Activated CD4-positive, alpha-beta T cell treated with anti-CD3 and anti-CD28 coated beads, Interleukin-10, Interleukin-2, amounts not matched to agents 100 ng/mL and 50 ng/mL, durations not matched to agents 16 hours and 8 hours (primary cell): ENCODE measurements at places on chromosomes 3 and 15.
A peak's percentile ranks its signal among the peaks of the same experiment; 100 is the strongest.

DNA sequence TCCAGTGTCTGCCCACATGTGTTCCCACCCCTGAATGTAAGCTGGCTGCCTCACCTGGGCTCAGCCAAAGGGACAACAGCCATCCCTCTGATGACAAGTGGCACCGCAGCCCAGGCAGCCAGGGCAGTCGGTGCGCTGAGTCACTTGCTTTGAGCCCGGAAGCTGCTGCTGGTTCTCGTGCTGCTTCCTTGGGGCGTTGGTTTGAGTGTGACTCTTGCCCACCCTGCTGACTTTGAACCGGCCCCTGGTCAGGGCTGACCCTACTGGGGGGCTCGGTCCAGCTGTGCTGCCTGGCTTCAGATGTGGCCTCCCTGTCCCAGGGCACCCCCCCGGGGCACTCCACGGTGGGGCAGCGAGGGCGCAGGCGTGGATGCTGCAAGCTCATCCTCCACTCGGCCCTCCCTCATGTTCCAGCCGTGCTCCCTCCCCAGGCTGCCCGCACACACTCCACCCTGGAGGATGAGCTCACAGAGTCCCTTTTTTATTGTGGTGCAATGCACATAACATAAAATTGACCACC is 62.1 kb downstream of the EFCAB12 start:
- no peak for DNase-seq

GRCh38 chr3:43153216-43154083 is 47.6 kb upstream of the POMGNT2 start:
- no peak for DNase-seq

DNA sequence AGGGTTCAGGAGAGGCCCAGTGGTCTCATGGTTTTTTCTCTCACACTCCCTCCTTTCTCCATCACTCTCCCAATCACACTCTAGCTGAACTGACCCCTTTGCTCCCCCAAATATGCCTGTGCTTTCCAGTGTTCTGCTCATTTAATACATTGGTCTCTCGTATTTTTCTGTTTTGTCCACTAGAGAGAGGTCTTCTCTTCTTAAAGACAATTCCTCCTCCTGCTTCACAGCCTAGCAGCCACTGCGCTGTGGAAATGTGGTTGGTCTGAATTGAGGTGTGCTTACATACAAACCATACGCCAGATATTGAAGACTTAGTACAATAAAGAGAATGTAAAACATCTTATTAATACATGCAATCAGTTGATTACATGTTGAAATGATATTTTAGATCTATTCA is 60.6 kb upstream of the XCR1 start:
- DNase-seq: peak; percentile 42

GRCh38 chr3:126269354-126269753 is 87.9 kb downstream of the KLF15 start:
- no peak for DNase-seq

DNA sequence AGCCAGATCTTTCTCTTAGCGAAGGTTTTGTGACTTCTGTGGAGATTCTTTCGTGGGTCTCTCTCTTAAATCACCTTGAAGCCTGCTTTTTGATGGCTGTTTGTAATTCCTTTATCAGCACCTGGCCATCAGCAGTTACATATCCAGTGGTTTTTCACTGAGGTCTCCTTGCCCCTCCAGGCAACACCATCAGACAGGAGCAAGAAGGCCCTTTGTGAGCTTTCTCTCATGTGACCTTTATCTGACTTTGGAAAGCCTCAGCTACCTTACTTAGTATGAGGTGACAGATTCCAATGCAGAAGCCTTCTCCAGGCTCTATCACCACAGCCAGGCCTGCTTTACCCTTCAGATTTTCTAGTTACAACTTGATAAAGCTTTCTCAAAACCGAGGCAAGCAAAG is 30.0 kb upstream of the P3H2 start:
- DNase-seq: no peak

DNA sequence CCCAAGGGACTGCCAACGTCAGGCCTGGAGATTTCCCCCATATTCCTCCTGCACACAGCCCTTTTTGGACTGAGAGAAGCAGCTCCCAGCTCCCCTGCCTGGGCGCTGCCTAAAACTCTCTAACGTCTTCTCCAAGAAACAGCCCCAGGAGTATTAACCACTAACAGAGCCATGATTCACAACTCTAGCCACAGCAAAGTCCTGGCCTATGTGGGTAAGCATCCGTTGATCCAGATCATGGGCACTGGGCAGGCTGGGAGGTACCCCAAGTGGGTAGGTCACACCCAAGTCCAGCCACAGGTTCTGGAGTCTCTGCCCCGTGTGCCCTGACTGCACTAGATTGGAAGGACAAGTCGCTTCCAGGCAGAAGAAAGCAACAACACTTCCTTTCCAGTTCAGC is 31.9 kb downstream of the NBEAL2 start:
- no peak for DNase-seq

DNA sequence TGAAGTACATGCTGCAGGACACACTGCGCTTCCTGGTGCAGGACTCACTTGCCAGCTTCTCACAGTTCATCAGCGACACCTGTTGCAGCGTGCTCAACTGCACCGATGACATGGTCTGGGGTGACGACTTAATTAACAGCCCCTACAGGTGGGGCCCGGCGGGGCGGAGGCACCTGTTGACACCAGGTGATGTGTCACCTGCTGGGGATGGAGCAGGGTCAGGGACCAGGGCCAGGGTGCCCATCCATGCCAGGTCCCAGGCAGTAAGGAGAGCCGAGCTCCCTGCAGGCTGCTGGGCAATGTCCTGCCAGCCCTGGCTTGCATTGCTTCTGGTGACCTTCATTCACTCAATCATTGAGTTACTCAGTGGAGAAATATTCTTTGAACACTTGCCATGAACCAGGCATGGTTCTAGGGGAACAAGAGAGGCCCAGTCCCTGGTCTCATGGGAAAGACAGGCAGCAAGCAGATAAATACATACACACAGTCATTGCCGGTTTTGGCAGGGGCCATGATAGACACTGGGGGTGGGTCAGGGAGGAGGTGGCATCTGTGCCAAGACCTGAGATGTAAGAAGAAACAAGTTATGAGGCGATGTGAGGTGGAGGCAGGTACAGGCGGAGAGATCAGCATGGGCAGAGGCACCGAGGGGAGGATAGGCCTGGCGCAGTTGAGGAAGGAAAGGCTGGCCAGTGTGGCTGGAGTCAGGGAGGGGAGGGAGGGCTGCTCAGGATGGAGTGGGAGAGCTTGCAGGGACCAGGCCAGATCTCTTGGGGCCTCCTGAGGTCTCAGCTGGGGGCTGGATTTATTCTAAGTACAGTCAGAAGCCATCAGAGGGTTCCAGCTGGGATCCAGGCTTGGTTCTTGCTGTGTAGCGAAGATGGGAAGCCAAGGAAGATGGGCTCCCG is 30.8 kb downstream of the DNAH1 start:
- no peak for DNase-seq

GRCh38 chr3:51717446-51717845 is 10.6 kb downstream of the GRM2 start:
- DNase-seq: no peak

- DNase-seq: no peak
Observed at GRCh38 chr15:91456251-91456718, 356.2 kb downstream of the SV2B start.

- no peak for DNase-seq
Observed at GRCh38 chr3:128113817-128114794, 9.5 kb downstream of the RUVBL1 start.

DNA sequence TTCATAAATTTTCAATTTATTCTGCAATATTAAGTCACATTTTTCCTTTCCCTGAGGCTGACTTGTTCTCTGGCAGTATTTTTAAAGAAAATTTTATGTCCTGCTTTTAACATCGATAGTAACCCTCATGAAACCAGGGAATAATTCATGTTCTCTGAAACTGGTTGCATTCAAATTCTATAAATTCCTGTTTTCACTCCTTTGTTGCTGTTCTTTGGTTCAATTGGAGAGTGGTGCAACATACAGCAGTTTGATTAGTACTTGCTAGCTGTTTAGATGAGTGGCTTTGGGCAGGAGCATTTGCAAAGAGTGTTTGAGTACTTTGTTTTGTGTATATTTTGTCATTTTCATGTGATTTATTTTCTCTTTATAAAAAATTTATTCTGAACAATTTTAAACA is 19.2 kb downstream of the ZIC1 start:
- DNase-seq: no peak

DNA sequence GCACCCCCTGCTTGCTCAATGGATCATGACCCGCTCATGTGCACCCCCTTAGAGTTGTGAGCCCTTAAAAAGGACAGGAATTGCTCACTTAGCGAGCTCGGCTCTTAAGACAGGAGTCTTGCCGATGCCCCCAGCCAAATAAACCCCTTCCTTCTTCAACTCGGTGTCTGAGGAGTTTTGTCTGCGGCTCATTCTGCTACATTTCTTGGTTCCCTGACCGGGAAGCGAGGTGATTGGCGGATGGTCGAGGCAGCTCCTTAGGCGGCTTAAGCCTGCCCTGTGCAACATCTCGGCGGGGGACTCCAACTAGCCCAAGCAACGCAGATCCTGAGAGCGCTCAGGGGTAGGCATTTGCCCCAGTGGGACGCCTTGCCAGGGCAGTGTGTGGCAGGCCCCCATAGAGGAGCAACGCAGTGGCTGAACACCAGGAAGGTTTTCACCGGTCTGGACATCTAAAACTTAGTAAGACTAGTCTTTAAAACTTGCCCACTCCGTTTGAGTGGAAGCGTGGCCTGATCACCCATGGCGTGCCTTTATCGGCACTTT is 9.5 kb downstream of the SLCO2A1 start:
- DNase-seq: no peak
